Neural progenitor cell (in vitro differentiated cells): ENCODE measurements at places on chromosomes 16 and 17.

DNA sequence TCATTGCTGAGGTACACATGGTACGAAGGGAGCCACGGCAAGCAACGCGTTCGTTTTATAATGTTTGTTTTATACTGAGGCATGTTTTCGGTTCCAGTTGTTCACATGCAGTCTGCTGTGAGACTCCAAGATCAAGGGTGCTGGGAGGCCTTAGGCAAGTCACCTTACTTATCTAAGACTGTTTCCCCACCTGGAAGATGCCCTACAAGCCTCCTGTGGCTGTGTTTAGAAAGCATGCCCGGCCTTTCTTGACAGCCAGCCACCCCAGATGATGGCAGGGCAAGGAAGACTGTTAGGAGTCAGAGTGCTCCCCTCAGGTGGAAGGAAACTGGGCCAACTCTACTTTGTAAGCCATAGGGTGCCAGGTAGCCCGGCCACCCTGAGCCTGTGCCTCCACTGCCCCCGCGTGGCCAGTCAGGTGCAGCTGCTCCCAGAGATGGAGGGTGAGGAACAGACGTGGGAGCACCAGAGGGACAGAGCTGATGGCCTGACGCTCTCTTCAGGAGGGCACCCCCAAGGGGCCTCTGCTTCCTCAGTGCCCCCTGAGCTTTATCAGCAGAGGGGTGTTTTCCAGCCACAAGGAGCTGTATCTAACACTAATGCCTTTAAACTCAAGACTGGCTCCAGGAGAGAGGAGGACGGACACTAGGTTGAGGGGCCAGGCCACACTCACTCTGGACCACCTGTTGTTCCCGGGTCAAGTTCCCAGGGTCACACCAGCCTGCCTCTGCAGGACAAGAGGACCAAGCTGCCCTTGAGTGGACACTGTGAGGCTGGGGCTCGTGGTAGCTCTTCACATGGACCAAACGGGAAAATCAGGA lies 5.4 kb downstream of the NAT9 start:
- DNase-seq, result peak; percentile 78
- peaks cover 5% of the 10 kb centered on the region for H3K4me1 ChIP-seq
- H3K27ac ChIP-seq, result no peak overlapping the region
- H3K36me3 ChIP-seq, result no peaks in the 10 kb centered on the region
- H3K27me3 ChIP-seq, result no peaks in the 10 kb centered on the region

DNA sequence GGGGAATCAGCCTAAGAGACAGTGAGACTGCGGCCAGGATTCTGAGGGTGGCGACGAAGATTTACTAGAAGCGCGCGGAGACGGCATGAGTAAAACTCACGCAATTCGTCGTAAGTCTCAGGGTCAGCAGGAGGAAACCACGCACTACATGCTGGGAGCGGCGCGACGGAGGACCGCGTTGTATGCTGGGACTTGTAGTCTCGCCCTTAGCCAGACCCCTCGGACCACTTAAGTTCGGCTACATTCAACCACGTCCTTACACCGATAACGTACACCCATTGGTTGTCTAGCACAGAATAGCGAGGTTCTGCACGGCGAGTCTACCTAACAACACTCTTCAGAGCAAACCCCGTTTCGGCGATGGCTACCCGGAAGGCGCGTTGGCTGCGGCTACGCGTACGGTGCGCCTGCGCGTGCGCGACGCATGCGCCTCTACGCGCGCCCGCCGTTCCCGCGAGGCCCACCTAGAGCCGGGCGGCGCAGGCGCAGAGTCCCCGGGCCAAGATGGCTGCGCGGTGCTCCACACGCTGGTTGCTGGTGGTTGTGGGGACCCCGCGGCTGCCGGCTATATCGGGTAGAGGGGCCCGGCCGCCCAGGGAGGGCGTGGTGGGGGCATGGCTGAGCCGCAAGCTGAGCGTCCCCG lies at the start of gene DNAJA3:
TSS of gene DNAJA3 (plus strand) at position 491 of the 643 bp plus-strand sequence. CDS start at position 505, 14 bp downstream.
- H3K4me1 ChIP-seq, result peaks cover 8% of the 10 kb centered on the region
- peak; percentile 98 for DNase-seq
- H3K27ac ChIP-seq, result no peak within 1 kb of the TSS
- H3K4me3 ChIP-seq, result peak within 1 kb of the TSS; percentile 84

DNA sequence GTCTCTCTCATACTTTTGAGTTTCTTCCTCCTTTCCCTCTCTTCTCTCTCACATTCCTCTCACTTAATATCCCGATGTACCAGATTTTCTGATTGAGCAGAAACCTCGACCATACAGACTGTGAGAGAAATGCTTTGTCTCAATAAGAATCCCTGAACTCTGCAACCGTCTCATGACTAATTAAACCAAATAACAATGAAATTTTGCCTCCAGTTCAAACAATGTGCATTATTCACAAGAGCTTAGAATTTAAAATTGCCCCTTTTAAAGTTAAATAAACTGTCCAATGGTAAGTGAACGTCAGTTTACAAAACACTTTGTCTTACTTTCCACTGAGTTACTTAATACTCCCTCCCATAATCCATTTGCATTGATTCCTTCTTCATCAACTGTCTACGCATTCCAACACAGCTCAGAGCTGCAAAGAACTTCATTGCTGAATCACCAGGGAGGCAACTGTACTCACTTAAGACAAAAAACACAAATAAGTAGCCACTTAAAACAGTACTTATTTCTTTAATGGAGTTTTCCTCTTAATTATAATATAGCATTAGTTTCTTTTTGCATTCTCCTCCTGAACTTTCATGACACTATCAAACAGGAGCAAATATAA lies 4.9 kb downstream of the CDH11 start:
- H3K4me3 ChIP-seq, result no peak overlapping the region
- H3K27ac ChIP-seq, result no peak overlapping the region
- peak; percentile 33 for DNase-seq
- peaks cover 36% of the 10 kb centered on the region for H3K4me1 ChIP-seq
- H3K36me3 ChIP-seq, result no peaks in the 10 kb centered on the region
- no peaks in the 10 kb centered on the region for H3K27me3 ChIP-seq

DNA sequence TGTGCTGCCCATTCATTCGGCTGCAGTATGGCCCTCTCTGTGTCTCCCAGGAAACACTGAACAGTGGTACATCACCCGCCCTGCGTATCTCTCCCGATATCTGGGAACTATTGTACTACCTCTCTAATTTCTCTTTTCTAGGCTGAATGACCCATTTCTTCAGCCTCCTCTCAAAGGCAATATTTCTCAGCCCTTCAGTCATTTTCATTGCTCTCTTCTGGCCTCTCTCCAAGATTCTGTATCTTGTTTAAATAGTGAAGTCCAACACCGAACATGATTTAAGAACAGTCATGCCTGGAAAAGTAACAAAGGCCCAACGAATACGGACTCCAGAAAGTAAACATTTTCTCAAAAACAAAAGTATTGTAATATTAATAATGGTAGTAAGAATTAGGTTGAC lies 220.1 kb downstream of the ZFHX3 start:
- H3K36me3 ChIP-seq, result no peaks in the 10 kb centered on the region
- no peak overlapping the region for H3K27ac ChIP-seq
- no peak for DNase-seq
- H3K4me1 ChIP-seq, result peaks cover 3% of the 10 kb centered on the region

DNA sequence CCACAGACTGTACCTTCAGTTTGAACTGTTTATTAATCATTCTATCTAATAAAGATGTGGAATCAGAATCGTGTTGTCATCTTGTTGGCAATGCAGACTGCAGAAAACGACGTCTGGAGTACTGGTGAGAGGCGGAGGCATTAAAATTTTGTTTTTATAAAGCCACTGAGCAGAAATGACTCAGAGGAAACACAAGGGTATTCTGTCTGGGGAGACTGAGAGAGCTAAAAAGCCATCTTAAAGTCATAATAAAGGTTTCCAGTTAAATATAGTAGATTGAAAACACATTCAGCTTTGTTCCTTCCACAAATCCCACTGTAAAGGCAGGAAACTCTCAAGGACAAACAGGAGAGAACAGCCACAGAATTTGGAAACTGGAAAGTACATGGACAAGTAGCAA lies 74.2 kb downstream of the CPPED1 start:
- no peaks in the 10 kb centered on the region for H3K27me3 ChIP-seq
- DNase-seq, result no peak
- H3K4me1 ChIP-seq, result peaks cover 5% of the 10 kb centered on the region
- H3K27ac ChIP-seq, result no peak overlapping the region
- no peak overlapping the region for H3K4me3 ChIP-seq
- H3K36me3 ChIP-seq, result no peaks in the 10 kb centered on the region

- H3K4me3 ChIP-seq, result no peak overlapping the region
- H3K27me3 ChIP-seq, result no peaks in the 10 kb centered on the region
- peaks cover 3% of the 10 kb centered on the region for H3K36me3 ChIP-seq
- DNase-seq, result no peak
Measured at GRCh38 chr17:42484304-42484703, 25.6 kb downstream of the ATP6V0A1 start.

GRCh38 chr17:75457047-75457654 lies 716 bp downstream of the TMEM94 start:
- H3K27me3 ChIP-seq, result no peaks in the 10 kb centered on the region
- no peaks in the 10 kb centered on the region for H3K36me3 ChIP-seq
- peaks cover 15% of the 10 kb centered on the region for H3K4me1 ChIP-seq

- H3K27ac ChIP-seq, result no peak overlapping the region
- H3K27me3 ChIP-seq, result no peaks in the 10 kb centered on the region
- no peak overlapping the region for H3K4me3 ChIP-seq
- DNase-seq, result no peak
Measured at GRCh38 chr16:1834096-1834495, 7.1 kb downstream of the FAHD1 start.

- H3K27ac ChIP-seq, result no peak overlapping the region
- no peak for DNase-seq
- H3K4me3 ChIP-seq, result no peak overlapping the region
- H3K27me3 ChIP-seq, result no peaks in the 10 kb centered on the region
- no peaks in the 10 kb centered on the region for H3K36me3 ChIP-seq
Measured at GRCh38 chr16:67716097-67716496, 3.0 kb downstream of the GFOD2 start.

DNA sequence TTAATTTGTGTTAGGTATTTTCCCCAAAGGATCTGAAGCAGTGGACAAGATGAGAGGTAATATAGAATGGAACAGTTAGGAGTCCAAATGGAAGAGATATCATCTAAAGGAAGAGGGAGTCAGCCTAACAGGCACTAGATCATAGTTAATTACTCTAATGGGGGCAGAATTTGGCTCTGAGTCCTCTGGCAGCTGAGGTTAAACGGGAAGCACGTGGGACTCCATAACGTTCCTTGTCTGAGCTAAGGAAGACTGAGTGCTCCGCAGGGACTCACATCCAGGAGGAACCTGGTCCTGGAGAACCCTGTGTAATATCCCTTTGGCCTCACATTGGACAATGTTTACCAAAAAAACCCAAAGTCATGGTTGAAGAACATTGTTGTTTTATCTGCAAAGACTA lies 46.6 kb upstream of the TEX2 start:
- no peaks in the 10 kb centered on the region for H3K4me1 ChIP-seq
- no peak overlapping the region for H3K27ac ChIP-seq
- DNase-seq, result no peak
- no peaks in the 10 kb centered on the region for H3K27me3 ChIP-seq
- H3K4me3 ChIP-seq, result no peak overlapping the region
- no peaks in the 10 kb centered on the region for H3K36me3 ChIP-seq
